ENCODE measurements at places on chromosomes 2 and 18.
A peak's percentile ranks its signal among the peaks of the same experiment; 100 is the strongest.

- no peak for DNase-seq
Observed at GRCh38 chr18:21680161-21680560, 24.4 kb downstream of the ABHD3 start.

- DNase-seq = peak; percentile 98
Observed at GRCh38 chr2:1591978-1592907, 152.1 kb downstream of the PXDN start.

- DNase-seq = no peak
Observed at GRCh38 chr2:60413814-60414168, 139.7 kb downstream of the BCL11A start.

- DNase-seq = no peak
Observed at GRCh38 chr2:43461453-43462073, 134.3 kb downstream of the THADA start.

GRCh38 chr2:129757915-129758783, 221.3 kb upstream of the RAB6C start:
- no peak for DNase-seq

DNA sequence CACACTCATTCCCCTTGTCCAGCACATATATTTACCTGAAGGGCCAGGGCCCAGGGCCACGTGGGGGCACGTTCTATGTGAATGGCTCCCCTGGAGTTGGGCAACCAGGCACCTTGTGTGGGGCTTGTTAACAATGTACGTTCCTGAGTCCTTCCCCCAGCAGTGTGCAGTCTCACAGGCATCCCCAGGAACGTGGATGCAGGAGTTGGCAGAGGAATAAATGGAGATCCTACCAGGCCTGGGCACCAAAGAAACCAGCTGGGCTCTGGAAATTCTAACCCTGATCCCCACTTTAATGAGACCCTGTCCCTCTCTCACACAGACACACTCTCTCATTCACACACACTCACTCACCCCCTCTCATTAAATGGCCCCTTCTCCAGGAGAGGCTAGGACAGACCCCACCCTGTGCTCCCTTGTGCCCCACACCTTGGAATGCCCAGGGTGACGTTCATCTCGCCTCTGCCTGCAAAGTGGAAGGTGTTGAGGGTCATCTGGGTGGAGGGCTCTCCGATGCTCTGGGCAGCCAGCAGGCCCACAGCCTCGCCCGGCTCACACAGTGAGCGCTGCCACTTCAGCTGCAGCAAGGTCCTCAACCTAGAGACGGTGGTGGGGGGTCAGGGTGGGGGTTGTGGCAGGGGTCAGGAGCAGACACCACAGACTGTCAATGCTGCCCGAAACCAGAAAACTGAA, 65.6 kb downstream of the POLR1A start:
- DNase-seq = no peak

- peak; percentile 16 for DNase-seq
Observed at GRCh38 chr18:34723143-34723542, 13.0 kb downstream of the DTNA start.

All from cardiac fibroblast (primary cell).